Activated T-cell treated with anti-CD3 and anti-CD28 coated beads for 48 hours (primary cell): ENCODE measurements at places on chromosomes 1 and 21.

DNA sequence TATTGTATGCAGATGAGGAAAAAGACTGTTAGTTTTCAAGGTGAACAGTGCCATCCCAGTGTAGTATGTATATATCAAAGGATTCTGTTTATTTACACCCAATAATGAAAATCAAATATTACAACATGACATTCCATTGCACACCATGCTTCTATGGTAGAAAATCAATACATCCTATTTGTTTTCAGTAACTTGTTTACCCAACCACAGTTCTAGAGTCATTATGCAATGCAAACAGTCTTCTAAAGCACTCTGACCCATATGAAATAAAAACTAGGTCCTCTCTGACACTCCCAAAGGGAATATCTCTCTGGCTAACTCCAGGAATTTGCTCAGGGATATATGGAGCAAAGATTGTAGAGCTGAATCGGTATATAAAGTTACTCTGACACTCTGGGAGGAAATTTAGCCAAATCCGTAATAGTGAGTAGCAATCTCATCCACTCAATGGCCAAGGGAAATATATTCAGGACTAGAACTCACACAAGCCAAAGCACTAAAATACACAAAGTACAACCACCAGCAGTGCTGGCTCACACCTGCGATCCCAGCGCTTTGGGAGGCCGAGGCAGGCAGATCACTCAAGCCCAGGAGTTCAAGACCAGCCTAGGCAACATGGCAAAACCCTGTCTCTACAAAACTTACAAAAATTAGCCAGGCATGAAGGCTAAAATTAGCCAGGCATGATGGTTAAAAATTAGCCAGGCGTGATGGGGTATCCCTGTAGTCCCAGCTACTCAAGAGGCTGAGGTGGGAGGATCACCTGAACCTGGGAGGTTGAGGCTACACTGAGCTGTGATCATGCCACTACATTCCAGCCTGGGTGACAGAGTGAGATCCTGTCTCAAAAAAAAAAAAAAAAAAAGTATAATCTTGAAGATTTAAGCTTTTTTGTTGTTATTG, 75.2 kb downstream of the RERE start:
- DNase-seq = no peak

DNA sequence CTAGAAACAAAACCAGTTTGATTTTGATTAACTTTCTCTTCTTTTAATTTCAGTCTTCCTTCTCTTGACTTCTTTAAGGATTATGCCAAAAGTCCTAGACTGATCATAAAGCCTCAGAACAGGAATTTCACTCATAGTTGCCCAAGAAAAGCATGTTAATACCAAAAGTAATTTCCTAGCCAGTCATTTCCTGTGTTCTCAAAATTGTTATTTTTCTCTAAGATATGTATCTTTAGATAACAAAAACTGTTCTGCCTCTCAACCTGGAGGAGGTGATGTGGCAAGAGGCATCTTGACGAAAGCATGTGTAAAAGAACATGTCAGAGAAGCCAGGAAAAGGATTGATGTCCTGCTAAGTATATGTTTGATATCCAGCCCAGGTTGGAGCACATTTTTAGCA, 78.0 kb upstream of the IPO9 start:
- DNase-seq = no peak

- DNase-seq = peak; percentile 31
Measured at GRCh38 chr1:172818841-172819527, 160.1 kb downstream of the FASLG start.

DNA sequence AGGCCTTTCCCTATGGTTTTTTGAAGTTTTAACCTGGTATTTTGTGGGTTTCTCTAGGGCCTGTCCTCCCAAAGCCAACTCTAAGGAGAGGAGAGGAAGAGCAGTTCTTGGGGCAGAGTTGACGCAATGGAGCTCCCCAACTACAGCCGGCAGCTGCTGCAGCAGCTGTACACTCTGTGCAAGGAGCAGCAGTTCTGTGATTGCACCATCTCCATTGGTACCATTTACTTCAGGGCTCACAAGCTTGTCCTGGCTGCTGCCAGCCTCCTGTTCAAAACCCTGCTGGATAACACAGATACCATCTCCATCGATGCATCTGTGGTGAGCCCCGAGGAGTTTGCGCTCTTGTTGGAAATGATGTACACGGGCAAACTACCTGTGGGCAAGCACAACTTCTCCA, 38.2 kb downstream of the ZBTB40 start:
- DNase-seq = no peak

DNA sequence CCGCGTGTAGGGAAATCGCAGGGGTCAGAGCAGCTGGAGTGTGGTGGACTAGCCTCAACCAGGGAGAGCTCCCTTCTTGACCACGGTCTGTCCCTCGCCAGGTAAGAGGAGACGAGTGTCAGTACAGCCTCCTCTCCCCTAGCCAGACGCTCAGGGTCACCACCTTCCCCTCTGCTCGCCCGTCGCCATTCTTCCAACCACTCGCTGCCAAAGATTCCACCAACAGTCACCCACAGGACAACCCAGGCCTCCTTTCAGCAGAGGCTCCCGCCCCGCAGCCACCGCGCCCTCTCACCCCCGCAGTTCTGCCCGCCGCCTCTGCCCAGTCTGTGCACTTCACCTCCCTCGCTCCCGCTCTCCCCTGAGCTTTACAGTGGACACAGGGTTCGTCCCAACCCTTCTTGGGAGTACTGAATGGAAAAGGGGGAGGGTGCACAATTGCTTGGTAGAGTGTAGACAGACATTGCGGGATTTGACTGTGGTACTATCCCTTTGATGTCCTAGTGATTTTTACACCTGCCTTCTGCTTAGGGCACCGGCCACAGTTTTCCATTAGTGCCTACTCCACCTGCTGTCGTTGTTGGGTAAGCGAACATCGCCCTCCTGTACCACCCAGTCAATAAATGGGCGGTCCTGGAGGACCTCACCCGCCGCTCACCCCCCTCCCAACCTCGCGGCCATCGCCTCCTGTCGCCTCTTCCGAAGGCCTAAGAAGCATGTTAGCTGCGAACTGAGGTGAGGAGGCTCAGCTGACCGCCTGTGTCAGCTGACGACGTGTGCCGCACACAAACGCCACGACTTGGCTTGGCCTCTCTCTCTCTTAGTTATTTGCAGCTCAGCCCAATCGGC, 9.2 kb upstream of the NBPF11 start:
- DNase-seq = no peak

DNA sequence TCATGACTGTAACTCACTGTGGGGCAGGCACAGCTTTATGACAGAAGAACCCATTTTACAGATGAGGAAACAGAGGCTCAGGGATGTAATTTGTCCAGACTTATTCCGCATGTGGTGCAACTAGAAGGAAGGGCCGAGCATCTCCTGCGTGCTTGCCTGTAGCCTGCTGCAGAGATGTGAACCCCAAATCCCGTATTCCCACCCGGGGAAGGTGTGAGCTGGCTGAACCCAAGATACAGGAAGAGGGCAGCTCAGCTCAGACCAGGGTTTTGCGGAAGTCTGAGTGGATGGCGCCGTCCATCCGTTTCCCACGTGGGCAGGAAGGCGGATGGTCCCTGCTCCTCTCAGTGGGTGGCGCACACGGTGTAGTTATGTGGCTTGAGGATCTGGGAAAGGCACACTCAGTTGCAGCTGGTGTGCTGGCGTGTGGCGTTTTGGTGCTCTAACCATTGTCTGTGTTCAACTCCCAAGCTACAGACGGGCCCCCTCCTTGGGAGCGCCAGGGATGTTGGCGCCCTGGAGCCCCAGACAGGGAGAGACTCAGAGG, 1.2 kb downstream of the CROCC start:
- no peak for DNase-seq

DNA sequence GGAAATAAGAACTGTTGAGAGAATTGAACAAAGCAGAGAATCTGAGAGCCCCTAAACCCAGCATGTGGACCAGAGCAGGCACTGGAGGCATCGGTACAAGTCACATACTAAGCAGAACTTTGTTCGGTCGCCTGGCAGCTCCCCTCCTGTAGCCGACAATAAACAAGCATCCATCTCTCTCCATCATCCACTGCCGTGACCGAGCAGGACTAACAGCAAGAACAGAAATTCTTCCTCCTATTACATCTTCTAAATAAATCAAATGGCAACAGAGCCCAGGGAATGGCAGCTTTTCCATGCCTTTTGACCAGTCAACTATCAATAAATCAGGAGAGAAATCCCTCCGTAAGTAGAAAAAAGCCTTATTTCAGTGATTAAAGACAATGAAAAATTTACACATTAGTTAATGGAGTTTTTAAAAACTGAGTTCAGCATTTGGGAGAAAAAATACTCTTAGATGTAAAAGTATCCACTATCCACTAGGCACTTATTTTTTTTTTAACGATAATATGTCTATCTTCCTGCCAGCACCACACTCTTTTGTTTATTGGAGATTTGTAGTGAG, 36.5 kb downstream of the PTPN14 start:
- no peak for DNase-seq

GRCh38 chr1:90729504-90730242, 12.6 kb upstream of the BARHL2 start:
- no peak for DNase-seq

DNA sequence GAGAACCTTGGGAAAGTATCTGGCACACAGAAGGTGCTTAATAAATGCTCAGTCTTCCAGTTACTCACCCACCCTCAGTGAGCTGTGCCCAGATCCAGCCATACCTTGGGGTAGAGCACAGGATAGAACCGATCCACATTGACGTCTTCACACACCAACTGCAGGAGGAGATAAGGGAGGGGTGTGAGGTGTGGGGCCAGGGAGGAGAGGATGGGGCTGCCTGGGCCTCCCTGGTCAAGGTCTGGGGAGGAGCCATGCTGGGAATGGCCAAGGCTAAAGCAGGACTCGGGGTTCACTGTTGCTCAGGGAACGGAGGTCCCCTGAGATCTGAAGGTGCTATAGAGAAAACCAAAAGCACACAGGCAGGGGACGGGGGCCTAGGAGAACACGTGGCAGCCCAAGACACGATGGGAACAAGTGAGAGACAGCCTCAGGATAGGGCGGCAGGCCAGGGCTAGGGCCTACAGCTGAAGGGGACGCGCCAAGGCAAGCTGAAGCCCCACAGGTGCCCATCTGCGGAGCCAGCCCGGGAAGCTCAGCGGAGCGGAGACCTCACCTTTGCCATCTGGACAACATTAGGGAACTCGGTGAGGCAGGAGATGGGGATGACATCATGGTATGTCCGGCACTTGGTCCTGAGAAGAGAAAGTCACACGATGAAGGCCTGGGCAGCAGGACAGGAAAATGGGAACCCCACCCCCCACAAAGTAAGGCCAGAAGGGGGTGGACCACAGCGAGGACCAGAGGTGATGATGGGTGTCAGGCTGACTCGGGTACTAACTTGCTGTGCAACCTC, 55.9 kb downstream of the RAP1GAP start:
- no peak for DNase-seq

DNA sequence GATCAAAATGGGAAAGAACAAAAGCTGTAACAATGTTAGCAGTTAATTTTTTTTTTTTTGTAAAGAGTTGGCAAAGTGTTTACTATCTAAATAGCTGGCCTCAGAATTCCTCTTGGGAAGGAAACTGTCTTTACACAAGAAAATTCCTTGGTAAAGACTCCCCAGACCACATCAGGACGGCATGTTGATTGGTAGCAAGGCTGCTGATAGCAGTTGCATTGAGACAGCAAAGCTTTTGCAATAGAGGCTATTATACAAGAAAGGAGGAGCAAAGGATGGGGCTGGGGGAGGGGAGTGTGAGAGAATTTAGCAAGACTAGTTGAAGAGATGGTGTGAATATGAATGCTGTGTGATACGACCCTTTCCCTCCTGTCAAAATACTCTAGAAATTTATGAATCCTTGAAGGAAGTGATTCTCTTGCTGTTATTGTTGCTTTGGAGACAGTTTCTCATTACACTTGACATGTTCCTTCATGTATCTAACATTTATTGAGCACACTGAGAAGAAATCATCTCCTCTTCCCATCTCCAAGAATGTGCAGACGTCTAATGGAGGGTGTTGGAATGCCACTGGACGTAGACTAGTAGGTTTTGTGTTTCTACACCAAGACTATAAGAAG, 355.6 kb downstream of the SIPA1L2 start:
- no peak for DNase-seq

DNA sequence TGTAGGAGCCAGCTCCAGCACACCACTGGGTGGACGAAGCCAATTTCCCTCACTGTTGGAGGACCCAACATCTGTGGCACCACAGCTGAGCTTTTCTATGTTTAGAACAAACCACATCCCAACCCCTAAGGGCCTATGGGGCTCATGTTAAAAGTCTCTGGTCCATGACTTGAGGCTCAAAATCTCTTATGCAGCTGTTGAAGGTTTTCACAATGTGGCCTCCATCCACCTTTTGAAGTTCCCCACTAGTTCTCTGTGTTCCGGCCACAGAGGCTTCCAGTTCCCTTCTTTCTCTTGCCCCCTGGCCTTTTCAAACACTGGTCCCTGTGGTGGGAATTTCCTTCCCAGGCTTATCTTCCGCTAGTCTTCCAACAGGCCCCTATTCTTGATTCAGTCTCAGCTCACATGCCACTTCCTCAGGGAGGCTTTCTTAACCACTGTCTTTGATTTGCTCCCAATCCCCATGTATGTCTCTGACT, 3.9 kb upstream of the IFNLR1 start:
- DNase-seq = no peak

DNA sequence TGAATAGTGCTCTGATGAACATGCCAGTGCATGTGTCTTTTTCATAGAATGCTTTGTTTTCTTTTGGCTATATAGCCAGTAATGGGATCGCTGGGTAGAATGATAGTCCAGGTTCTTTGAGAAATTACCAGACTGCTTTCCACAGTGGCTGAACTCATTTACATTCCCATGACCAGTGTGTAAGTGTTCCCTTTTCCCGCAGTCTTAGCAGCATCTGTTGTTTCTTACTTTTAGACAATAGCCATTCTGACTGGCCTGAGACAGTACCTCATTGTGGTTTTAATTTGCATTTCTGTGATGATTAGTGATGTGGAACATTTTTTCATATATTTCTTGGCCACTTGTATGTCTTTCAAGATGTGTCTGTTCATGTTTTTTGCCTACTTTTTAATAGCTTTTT, 784.5 kb downstream of the USP25 start:
- DNase-seq = no peak

- no peak for DNase-seq
Measured at GRCh38 chr1:184146202-184146601, 94.7 kb downstream of the TSEN15 start.

DNA sequence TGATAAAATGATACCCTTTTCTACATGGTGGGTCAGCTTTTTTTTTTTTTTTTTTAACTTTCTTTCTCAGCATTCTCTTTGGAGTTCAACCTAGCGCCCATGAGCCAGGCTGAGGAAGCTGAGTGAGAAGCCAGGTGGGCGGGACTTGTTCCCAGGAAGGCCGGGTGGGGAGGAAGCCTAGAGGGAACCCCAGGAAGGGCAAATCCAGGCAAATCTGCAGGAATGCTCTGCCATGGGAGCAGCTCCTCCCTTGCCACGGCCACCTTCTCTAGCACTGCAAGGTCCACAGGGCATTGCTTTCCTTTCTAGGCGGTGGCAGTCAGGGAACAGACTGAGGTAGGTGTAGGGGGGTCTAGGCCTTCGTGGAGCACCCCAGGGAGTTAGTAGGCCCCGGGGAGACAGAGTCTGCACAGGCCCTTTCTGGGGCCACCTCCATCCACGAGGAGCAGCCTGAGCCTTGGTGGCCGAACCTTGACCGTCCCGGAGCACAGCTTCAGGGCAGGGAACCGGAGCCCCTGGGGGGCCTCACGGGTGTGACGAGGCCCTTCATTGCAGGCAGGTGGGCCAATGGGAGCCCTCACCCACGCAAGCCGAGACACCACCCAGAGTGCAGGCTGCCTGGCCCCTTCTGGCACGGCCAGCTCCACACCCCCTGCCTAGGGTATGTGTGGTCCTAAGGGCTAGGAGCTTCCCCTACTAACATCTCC, 18.2 kb upstream of the CCDC27 start:
- no peak for DNase-seq
